ENCODE measurements at places on chromosomes 5 and 9.

DNA sequence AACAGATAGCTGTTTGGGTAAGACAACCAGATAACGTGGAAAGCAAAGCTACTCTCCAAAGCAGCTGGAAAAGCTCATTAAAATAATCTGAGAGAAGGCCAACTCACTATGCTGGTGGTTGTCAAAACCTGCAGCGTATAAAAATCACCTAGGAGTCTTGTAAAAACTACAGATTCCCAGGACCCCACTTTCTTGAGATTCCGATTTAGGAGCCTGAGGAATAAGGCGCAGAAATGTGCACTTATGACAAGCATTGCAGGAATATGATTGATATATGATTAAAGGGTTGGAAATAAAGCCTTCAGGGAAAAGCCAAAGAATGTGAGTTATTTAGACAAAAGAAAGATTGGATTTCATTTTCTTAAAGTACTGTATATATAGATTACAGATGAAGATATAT, 285.0 kb upstream of the PTGER4 start:
- DNase-seq, result no peak

GRCh38 chr5:50593681-50594080, 72.8 kb upstream of the PARP8 start:
- peak; percentile 6 for DNase-seq

GRCh38 chr5:74454263-74455030, 186.1 kb downstream of the ENC1 start:
- no peak for DNase-seq

DNA sequence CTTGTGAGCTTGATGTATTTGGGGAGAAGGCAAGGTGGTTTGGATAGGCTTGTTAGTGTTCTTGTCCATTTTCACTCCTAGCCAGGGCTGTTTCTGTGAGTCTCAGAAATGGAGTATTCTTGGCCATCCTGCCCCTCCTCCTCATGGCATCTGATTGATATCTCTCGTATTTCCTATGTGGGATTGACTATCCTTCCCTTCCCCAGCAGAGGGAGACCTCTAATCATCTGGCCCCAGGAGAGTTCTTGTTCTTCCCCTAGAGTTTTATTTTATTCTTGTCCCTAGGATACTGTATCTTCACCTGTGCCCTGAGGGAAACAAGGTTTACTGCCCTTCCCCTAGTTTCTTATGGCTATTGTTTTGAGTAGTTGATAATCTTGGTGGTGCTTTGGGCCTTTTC, 114.4 kb downstream of the VPS13A start:
- DNase-seq, result no peak

DNA sequence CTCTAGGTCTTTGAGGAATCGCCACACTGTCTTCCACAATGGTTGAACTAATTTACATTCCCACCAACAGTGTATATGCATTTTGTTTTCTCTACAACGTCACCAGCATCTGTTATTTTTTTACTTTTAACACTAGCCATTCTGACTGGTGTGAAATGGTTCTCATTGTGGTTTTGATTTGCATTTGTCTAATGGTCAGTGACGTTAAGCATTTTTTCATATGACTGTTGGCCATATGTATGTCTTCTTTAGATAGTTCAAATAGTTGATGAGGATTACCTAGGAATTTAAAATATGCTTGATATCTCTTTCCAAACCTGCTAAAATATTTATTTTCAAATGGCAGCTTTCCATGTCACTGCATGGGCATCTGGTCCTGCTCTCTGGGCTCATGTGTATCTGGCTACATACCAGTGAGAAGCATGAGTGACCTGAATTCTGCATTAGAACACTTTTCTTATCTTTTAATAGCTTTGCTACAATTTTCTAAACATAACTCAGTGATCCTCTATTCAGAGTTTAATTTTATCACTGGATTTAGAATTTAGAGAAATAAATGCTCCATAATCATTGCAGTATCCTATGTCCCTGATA, 95.8 kb upstream of the ADAMTS16 start:
- DNase-seq, result no peak

GRCh38 chr5:157362012-157362411, 96.1 kb downstream of the CYFIP2 start:
- DNase-seq, result no peak

DNA sequence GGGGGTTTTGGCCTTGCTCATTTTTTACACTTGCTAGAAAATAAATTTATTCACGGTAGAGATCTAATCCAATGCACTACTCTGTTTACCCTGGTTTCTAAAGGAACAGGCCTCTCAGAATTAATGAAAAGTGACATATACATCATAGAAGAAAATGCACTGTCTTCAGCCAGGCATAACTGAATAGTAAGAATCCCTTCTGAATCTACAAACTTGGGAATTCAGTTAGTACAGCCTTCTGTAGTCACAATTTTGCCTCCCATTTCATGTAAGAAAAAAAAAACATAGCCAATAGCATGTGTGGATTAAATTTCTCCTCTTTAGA, 197.3 kb downstream of the CAAP1 start:
- DNase-seq, result no peak

- DNase-seq, result no peak
Observed at GRCh38 chr9:16637911-16638310, 232.6 kb downstream of the BNC2 start.

DNA sequence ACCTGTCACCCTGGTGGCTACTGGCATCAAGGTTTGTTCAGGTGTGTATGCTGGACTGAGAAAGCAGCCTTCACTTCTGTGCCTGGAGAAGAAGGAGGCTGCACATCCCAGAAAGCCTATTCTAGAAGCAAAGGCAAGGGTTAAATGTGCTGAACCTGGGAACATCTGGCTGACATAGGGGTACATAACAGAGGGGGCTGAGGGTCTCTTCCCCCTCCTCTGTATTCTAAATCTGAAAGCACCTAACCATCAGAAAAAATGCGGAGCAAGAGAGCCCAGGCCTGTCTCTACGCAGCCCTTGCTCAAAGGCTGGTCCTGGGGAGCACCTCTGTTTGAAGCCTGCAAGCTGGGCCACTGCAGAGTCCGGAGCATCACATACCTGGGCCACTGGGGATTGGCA, 53.2 kb upstream of the FSTL4 start:
- no peak for DNase-seq

GRCh38 chr9:89802781-89803355, 198.1 kb downstream of the GADD45G start:
- no peak for DNase-seq

GRCh38 chr5:138408023-138408422, 30.8 kb upstream of the REEP2 start:
- peak; percentile 27 for DNase-seq

- DNase-seq, result no peak
Observed at GRCh38 chr9:88363661-88364060, 24.6 kb upstream of the SPIN1 start.

DNA sequence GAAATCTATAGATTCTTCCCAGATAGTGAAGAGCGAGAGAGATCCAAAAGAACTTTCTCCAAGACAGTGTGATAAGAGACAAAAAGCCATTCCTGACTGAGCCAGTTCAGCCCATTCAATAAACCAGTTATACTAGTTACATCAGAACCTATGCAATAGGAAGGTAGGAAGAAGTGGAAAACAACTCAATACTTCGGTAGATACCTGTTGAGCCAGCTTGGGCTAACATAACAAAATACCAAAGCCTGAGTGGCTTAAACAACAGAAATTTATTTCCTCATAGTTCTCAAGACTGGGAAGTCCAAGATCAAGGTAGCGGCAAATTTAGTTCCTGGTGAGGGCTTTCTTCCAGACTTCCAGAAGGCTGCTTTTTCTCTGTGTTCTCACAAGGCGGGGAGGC, 214.5 kb upstream of the GRAMD2B start:
- no peak for DNase-seq

DNA sequence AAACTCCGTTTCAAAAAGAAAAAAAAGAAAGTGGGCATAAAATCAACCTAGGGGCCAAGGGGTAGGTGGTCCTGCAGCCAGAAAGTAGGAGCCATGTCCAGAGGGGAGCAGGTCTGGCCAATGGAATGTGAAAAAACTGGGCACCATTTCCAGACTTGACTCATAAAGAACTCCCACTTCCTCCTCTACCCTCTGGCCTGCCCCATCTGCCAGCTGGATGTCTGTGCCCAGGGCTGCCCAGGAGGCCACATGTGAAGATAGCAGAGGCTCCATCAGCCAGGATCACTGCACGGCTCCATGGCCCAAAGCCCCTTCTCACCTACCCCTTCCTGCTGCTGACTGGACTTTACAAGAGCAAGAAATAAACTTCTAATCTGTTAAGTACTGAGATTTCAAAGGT, 42.1 kb upstream of the EEIG1 start:
- no peak for DNase-seq

GRCh38 chr5:174991847-174992246, 267.5 kb downstream of the MSX2 start:
- DNase-seq, result no peak
